ENCODE measurements at places on chromosomes 13 and 19.

- no peak for DNase-seq
Measured at GRCh38 chr13:75489502-75490263, 7.7 kb upstream of the TBC1D4 start.

GRCh38 chr19:50823389-50824042 lies at the start of gene KLK1:
Gene KLK1, minus strand, starts transcription at chr19:50823787. Its CDS starts 39 bp downstream, at chr19:50823748.
- no peak for DNase-seq

DNA sequence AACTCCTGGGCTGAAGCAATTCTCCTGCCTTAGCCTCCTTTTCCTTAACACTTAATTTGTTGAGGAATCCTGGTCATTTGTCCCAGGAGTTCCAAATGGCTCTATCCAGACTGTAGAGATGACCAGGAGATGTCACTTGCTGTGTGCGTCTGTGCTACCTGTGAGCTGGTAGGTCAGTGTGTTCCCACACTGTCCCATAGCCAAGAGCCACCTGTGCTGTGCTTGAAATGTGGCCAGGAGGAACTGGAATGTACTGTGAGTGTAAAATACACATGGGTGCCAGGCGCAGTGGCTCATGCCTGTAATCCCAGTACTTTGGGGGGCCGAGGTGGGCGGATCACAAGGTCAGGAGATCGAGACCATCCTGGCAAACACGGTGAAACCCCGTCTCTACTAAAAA lies 29.4 kb upstream of the KDM4B start:
- DNase-seq, result no peak

GRCh38 chr19:16227837-16228636 lies 30.3 kb downstream of the AP1M1 start:
- no peak for DNase-seq

DNA sequence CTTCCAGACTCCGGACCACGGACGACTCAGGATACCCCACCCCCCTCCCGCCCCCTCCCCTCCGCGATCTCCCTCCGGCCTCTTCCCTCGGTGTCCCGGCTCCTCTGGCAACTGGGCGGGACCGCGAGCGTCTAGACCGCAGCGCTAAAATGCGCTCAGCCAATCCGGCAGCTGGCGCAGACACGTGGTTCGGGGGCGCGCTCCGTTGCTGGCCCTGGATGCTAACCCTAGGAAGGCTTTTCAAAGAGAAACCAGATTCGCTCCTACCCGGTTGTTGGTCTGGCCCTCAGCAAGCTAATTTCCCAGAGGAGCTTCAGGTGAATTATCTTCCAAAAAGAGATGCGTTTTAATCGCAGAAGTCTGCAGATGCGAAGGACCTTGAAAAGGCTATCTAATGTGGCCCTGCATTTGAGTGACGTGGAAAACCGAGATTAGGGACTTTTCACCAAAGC lies at the start of gene DZIP1:
DZIP1 (minus strand) TSS at position 106 of the 452 bp plus-strand sequence. CDS start 2,677 bp downstream, outside the sequence.
- peak; percentile 56 for DNase-seq

GRCh38 chr13:94710881-94711560 lies 1.3 kb downstream of the SOX21 start:
- DNase-seq, result peak; percentile 46

- DNase-seq, result no peak
Measured at GRCh38 chr19:34391813-34392212, 12.4 kb upstream of the PDCD2L start.
